Daoy (cell line): ENCODE measurements at places on chromosomes 11 and 22. TPM values are rescaled to one million over a fixed set of nuclear protein-coding genes. Genes with fewer than 3 reads are reported as not detected.

The TMEM41B gene
- 28.2 and 31.7 TPM in 2 replicates for total RNA-seq

The POTEH gene
- total RNA-seq = 1.6 and 3.8 TPM in 2 replicates

The ARL14EP gene
- 13.0 and 17.3 TPM in 2 replicates for total RNA-seq

DNA sequence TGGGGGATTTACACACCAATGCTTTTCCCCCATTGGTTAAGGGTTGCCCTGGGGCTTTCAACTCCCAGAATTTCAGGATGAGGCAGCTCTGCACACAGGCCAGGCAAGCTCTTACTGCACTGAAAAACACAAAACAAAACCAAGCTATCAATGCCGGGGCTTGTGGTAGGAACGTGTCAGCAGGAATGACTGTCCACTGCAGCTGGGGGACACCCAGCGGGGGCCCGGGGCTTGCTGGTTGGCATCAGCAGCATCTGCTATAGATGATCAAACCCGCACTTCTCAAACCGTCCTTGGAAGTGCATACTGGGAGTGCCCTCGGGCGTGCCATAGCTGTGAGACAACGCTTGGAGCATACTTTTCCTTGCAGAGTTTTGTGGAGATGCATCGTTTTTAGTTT is 7.7 kb downstream of the TP53AIP1 start:
- no peak for DNase-seq

- no peak for DNase-seq
Measured at GRCh38 chr22:38921806-38922205, 35.6 kb upstream of the APOBEC3A start.

- no peak for DNase-seq
Measured at GRCh38 chr11:46666516-46666915, 33.9 kb downstream of the ARHGAP1 start.

DNA sequence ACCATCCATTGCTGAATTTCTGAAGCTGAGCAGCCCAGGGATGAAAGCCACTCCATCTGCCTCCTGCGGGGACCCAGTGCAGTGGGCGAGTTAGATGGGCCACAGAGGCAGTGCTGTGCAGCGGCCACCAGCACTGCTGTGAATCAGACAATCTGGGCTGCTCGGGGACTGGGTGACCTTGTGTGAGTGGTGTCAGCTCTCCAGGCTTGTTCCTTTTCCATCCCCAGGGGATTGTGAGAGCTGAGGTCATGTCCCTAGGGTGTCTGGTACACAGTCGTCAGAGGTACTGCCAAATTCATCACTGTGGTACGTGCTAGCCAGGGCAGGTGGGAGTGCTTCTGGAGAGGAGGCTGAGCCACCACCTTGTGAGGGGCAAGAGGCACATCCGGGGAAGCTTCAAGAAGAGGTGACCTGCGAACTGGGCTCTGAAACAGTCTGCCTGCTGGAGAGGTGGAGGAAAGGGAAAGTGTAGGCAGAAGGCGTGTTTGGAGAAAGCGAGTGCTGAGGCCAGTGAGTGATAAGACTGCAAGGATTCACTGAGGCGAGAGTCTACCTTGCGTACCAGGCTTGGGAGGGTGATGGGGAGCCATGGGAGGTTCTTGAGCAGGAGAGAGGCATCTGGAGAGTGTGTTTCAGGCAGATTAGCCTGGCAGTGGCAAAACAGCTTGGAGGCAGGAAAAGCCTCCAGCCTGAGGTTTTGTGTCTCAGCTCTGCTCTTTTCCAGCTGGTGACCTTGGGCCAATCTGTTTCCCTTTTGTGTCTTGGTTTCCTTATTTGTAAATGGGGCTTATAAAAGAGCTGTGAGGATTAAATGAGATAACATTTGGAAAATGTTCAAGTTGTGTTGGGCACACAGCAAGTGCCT is 22.7 kb downstream of the CACNA1I start:
- peak; percentile 22 for DNase-seq
